H9 (cell line): ENCODE measurements at places on chromosomes 12 and 14. TPM values are rescaled to one million over a fixed set of nuclear protein-coding genes. Genes with fewer than 3 reads are reported as not detected.
A peak's percentile ranks its signal among the peaks of the same experiment; 100 is the strongest.

The PARPBP gene
- 29.0 and 32.1 TPM in 2 replicates for total RNA-seq

- no peak overlapping the region for H3K27ac ChIP-seq
- peak; percentile 61 for DNase-seq
- no peaks in the 10 kb centered on the region; the same call in 1 of the 2 replicates for H3K36me3 ChIP-seq
- no peak overlapping the region for H3K4me3 ChIP-seq
- H3K27me3 ChIP-seq: no peaks in the 10 kb centered on the region
These were observed 172.3 kb upstream of the ATXN7L3B start for GRCh38 chr12:74365178-74365964.

DNA sequence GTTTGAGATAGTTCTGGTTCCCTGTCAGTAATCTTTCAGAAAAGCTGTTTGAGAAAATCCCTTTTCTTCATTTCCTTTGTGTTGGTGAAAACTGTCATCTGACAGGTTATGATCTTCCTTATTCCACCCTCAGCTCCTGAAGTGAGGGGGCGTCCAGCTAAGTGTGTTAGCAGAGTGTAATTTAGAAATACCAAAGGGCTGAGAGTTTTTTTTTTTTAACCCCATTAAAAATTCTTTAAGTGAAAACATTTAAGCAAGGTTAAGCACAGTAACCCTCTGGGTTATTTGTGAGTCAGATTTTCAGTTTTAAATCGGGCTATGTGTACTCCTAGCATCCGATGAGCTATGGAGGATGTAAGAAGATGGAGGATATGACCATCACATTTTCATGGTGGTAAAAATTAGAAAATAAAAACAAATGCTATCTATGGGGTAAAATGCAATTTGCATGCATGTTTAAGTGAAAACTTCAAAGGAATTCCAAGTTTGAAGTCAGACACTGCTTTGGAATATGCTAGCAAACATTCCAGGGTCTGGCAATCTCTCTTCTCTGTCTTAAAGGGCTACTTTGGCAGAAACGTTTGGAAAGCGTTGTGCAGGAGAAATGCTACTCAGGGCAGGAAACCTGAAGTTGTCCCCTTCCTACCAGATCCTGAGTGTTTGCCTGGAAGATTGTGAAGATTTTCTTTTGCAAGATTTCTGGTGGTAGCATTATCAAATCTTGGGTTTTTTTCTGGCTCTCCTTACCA is 197.0 kb upstream of the PRICKLE1 start:
- no peak overlapping the region for H3K4me3 ChIP-seq
- no peak overlapping the region for H3K27ac ChIP-seq
- no peaks in the 10 kb centered on the region for H3K27me3 ChIP-seq
- H3K36me3 ChIP-seq: no peaks in the 10 kb centered on the region
- DNase-seq: no peak

The GPR132 gene
- 0.20 and 0.24 TPM in 2 replicates for total RNA-seq

DNA sequence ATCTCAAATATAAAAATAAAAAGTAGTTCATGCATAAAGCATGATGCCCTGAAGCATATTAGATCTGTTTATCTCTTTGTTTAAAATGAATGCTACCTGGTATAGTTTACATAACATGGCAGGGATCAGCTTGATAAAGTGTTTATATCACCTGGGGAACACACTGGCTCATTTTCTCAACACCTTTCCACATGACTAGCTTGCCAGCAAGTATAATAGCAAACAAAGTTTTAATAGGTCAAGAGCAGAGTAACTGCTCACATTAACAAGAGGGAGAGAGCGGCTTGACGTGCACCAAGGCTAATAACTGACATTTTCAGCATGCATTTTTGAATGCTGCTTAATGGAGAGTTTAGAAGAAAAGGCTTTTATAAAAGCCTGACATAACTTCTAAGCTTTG is 246.4 kb downstream of the EGLN3 start:
- H3K27ac ChIP-seq: no peak overlapping the region
- no peak overlapping the region for H3K4me3 ChIP-seq
- no peaks in the 10 kb centered on the region for H3K36me3 ChIP-seq
- H3K4me1 ChIP-seq: no peaks in the 10 kb centered on the region

DNA sequence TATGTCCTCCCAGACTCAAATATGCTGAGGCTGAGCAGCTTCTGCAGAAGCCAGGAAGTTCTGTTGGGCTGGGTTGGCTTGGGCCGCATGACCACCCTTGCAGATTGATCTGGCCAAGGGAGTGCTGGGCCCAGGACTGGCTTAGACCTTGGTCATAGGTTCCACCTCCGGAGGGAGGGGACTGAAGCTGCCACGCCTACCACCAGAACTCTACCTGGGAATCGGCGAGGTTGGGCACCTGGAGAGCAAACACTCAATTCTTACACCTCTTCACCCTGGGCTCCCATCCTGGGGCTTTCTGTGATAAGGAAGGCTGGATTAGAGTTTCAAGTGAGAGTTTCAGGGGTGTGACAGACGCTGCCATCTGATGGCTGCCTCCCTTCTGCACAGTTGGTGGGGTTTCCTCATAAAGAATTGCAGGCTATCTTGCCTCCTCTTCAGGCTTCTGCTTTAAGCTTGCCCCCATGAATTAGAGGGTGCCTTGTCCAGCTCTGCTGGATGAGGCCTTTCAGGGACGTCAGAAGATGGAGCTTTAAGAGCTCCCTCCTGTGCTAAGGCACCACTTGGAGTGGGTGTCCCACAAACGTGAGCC is 5.8 kb downstream of the SLC24A4 start:
- H3K4me1 ChIP-seq: no peaks in the 10 kb centered on the region
- H3K4me3 ChIP-seq: no peak overlapping the region
- H3K36me3 ChIP-seq: no peaks in the 10 kb centered on the region
- peaks cover 19% of the 10 kb centered on the region; the same call in 1 of the 2 replicates for H3K27me3 ChIP-seq
- no peak overlapping the region for H3K27ac ChIP-seq

GRCh38 chr12:114406984-114407841 is 1.3 kb upstream of the TBX5 start:
- H3K27me3 ChIP-seq: peaks cover 100% of the 10 kb centered on the region
- no peak for DNase-seq

GRCh38 chr14:91061056-91061887 is 831 bp upstream of the RPS6KA5 start:
- no peaks in the 10 kb centered on the region for H3K36me3 ChIP-seq
- DNase-seq: no peak
- no peak overlapping the region for H3K27ac ChIP-seq
- no peak overlapping the region for H3K4me3 ChIP-seq
- H3K4me1 ChIP-seq: no peaks in the 10 kb centered on the region; the same call in 1 of the 2 replicates
